ENCODE measurements at places on chromosomes 4 and X.

DNA sequence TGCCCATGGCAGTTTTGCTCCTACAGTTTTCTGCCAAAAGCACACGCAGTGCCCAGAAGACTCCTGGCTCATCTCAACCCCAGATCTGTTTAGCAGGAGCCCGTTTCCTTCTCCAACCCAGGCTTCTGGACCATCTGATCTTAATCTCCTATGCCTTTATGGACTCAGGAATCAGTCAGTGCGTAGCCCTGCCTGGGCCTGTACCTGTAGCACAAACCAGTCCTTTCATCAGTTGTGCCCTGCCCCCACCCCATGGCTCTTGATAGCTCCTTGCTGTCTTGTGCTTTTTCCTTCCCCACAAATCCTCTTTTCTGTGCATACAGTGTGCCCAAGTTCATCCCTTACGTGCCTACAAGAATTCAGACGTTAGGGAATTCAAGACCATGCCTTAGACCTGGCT is 1.5 kb downstream of the ZNF718 start:
- DNase-seq = no peak

DNA sequence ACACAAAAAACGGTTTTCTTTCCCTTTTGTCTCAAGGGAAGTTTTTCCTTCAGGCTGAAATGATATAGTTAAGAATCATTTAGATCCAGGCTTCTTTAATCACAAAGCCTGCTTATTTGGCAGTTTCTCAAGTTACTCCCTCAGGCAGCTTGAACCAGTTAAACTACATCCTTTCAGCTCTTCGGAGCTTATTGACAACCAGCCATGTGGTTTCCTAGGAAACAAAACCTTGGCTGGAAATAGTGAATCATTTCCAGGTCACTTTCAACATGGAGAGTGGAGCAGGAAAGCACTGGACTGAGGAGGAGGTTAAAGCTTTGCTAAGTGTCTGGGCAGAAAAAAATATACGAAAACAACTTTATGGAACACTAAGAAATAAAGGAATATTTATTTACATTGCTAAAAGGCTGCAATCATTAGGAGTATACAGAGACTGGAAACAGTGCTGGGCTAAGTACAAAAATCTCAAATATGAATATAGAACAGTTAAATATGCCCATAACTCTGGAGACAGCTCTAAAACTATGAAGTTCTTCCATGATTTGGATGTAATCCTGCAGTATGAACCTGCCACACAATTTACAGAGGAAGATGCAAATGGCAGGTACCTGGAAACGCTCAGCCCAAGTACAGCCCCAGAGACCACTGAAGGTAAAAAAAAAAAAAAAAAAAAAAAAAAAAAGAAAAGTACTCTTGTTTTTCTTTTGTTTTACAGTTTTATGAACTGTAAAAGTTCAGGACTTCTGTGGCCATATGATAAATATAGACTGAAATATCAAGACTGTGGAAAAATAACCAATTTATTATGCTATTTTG is 23.2 kb upstream of the AASDH start:
- DNase-seq = no peak

DNA sequence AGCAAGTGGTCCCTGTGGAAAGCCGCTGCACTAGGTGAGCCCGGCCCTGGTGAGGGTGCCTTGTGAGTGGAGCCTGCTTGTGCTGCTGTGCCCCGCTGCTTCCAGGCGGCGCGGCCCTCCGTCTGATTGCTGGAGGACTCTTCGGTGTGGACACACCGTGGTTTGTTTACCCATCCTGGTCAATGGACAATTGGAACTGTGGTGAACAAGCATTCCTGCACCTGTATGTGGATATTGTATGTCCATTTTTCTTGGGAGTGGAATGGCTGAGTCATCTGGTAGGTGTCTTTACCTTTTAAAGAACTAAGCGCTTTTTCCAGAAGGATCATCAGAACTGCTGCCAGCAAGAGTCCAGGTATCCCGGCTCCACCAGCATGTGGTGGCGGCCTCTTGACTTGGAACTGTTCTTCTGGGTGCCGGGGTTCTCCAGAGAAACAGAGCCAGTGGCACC is 15.6 kb downstream of the MAEA start:
- no peak for DNase-seq

GRCh38 chr4:57053508-57053907 is 56.7 kb downstream of the IGFBP7 start:
- DNase-seq = no peak

DNA sequence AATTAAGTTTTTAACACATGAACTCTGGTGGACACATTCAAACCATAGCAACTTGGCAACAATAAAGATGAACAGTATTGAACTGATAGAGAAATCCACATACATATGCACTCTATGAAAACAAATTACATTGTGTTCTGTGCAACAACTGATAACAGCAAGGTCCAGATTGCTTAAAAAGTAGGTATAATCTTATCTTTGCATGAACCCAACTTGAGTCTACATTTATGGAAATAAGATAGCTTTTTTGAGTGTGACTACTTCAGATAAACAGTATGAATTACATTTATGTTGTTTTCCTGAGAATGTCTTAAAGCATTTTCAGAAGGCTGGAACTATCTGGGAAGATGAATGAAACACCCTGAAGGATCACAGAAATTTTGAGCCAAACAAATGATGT is 212.6 kb upstream of the GK2 start:
- DNase-seq = no peak

DNA sequence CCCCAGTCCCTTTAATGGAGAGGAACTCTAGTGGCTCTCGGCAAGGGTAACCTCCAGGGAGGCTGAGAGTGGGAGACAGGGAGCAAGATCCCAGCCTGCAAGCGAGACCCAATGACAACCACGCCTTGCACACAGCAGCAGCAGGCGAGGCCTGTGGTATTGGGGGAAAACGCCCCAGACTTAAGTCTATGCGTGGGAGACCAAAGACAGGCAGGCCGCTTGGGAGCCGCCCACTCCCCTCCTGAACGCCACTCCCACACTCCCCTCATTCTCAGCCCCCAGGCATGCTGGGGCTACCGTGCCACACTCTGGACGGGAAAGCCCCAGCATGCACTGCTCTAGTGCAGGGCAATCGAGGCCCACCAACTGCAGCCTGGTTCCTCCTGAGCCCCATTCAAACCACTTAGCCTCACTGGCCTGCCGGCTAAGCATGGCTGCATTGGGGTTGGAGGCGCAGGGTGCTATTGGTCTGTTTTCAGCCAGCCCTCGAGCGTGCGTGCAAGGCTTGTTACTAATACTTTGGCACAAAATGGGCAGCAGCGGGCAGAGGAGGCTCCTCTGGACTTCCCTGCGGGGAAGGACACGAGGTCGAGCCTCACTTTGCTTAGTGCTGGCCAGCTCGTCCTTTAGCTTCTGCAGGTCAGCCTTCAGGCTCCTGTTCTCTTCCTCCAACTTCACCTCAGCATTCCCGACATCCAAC is 14.8 kb downstream of the SLC6A8 start:
- DNase-seq = no peak

DNA sequence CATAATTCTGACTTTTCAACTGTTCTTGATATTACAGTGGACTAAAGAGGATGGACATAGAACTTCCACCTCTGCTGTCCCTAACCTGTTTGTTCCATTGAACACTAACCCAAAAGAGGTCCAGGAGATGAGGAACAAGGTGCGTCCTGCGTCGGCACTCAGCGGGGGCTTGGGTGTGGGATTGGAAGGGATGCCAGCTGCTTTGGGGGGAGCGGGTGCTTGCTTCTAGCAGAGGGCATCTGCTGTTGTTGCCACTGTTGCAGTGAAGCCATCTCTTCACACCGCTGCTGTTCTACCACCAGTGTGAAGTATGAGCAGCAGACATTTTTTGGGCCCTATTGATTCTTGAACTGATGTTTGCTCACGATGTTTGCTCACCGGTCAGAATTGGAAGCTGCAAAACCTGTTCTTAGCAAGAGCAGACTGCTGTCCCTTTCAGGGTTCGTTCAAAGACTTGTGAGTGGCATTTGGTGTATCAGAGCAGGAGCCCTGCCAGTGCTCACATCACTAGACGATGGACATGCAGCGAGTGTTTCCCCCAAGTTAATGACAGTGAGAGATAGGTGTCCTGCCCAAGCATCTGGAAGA is 55.4 kb downstream of the NOP14 start:
- DNase-seq = no peak

- DNase-seq = no peak
These were observed 7.8 kb upstream of the CLOCK start for GRCh38 chr4:55554453-55555030.

- DNase-seq = no peak
These were observed 92.5 kb downstream of the FNIP2 start for GRCh38 chr4:158861281-158861680.

DNA sequence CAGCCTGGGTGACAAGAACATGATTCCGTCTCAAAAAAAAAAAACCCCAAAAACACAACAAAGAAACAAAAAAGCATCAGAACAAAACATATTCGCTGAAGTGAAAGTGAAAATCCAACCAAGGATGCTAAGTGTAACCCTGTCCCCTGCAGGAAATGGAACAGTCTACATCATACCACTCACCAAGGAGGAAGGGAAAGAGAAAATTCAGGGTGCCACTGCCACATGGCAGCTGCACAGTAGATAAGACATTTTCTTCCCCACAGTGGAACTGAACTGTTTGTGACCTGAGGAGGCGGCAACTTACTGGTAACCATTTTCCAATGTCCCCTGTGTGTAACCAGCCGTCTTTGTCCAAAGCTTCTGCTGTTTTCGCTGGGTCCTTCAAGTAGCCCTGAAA is 28.2 kb upstream of the CENPU start:
- no peak for DNase-seq

DNA sequence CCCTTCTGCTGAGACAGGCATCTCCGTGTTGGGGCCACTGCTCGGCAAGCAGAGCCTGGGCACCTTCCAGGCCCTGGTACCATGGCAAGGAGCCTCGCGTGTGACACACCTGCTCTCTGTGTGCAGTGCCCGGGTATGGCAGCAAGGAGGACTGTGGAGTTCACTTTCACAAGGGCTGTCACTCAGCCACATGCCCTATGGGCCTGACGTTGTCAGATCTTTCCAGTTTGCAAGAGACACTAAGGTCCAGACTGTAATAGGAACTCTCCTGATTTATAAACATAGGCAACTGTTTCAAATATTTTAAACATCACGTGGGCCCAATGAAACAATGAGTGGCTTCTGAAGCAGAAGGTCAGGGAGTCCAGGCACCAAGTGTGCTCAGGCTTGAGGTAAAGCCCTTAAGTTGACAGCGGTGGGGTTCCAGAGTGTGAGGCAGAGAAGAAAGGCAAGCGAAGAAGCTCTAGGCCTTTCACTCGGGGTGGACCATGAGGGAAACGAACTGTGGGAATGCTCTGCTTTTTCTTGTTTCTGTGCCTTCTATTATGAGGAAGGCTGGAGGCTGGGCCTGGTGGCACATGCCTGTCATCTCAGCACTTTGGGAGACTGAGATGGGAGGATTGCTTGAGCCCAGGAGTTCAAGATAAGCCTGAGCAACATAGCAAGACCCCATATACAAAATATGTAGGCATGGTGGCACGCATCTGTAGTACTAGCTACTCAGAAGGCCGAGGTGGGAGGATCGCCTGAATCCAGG is 108.6 kb upstream of the TRIM2 start:
- DNase-seq = no peak

- no peak for DNase-seq
These were observed 111.7 kb downstream of the TENM3 start for GRCh38 chr4:182354867-182355266.

DNA sequence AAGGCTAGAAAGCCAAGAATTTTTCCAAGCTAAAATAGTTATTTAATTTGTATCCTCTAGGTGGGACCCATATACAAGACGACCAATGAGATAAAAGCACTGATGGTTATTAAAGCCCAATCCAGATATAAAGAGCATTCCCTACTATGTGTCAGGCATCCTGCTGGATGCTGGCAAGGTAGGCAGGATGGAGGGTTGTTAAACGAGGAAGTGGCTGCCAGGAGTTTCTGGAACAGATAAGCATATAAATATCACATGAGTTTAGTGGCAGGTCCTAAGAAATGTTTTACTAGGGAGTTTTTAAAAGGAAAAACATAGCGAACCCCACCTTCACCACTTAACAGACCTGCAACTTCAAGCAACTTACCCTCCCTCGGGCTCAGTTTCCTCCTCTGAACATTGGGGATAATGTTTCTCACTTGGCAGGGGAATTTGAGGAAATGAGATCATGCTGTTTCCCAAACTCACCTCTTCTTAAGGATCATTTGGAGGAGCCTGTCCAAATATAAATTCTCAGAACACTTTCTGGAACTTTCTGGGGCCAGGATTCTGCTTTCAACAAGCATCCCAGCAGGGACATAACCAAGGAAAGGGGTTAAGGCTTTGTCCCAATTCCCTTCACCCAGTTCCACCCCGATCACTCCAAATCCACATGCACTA is 94.3 kb upstream of the LDB2 start:
- no peak for DNase-seq

DNA sequence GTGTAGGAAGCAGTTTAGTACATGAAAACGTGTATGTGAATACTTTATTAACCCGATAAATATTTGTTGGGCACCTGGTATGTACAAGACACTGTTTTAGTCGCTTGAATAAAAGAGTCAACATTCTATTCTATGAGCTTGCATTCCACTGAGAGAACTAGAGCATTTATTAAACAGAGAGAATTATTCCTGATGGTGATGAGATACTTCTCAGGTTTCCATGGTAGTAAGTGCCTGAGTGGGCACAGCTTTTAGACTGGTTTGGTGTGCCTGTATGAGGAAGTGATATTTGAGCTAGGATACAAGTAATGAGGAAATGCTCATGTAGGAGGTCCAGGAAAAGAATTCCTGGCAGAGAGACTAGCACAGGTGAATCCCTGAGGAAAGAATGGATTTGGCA is 94.2 kb downstream of the ATP10D start:
- DNase-seq = no peak

GRCh38 chr4:111806331-111806730 is 338.9 kb upstream of the FAM241A start:
- no peak for DNase-seq

DNA sequence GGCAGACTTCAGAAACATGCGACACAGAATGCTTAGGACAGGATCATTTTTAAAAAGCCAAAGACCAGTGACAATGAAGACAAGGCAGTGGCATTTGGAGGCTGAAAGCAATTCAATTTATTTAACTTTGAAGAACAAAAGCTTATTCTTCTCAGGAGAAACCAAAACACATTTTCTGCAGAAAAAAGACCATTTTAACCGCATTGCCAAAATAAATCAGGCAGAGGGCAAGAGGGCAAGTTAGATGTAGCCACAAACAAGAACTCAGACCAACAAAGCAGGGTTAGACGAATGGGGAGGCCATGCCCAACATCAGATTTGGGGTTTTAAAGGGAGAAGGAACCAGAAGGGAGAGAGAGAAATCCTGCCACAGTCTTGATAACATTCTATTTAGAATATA is 58.9 kb downstream of the RELL1 start:
- no peak for DNase-seq
